A549 treated with DMSO at 1 μM for 4 hours (cell line): ENCODE measurements at places on chromosomes 6 and 20. TPM values are rescaled to one million over a fixed set of nuclear protein-coding genes. Genes with fewer than 3 reads are reported as not detected.

SSTR4 gene
- not detected in 5 replicates for total RNA-seq

GJA10 gene
- total RNA-seq: not detected in 5 replicates

PPP1R16B gene
- total RNA-seq: 0.10 to 0.12 TPM (median 0.11 TPM) in 5 replicates

CDSN gene
- not detected in 5 replicates for total RNA-seq

SLC35B2 gene
- total RNA-seq: 61.6 to 68.1 TPM (median 64.1 TPM) in 5 replicates

RBM39 gene
- 170 to 198 TPM (median 178 TPM) in 5 replicates for total RNA-seq

SLC17A2 gene
- not detected in 5 replicates for total RNA-seq

BPIFA1 gene
- total RNA-seq: not detected in 5 replicates

BHLHE23 gene
- not detected in 5 replicates for total RNA-seq

RAD21L1 gene
- total RNA-seq: 0.05 to 0.12 TPM in 2 of 5 replicates, not detected in the others

FOXQ1 gene
- 2.5 to 4.6 TPM (median 4.1 TPM) in 5 replicates for total RNA-seq

EPHA7 gene
- 0.04 to 0.16 TPM (median 0.11 TPM) in 5 replicates for total RNA-seq

GABRR1 gene
- total RNA-seq: not detected in 5 replicates

KHDC1L gene
- 0.20 to 0.81 TPM (median 0.35 TPM) in 4 of 5 replicates, not detected in the other for total RNA-seq

RUNX2 gene
- total RNA-seq: 1.0 to 1.4 TPM (median 1.1 TPM) in 5 replicates

PDYN gene
- not detected in 5 replicates for total RNA-seq

ASCC3 gene
- total RNA-seq: 18.6 to 22.0 TPM (median 21.6 TPM) in 5 replicates

PRL gene
- not detected in 5 replicates for total RNA-seq

C2 gene
- 0.31 to 0.48 TPM (median 0.36 TPM) in 5 replicates for total RNA-seq

MATN4 gene
- total RNA-seq: 0.09 to 0.14 TPM (median 0.13 TPM) in 4 of 5 replicates, not detected in the other

CTCFL gene
- not detected in 5 replicates for total RNA-seq

RNF39 gene
- total RNA-seq: 0.04 to 0.05 TPM in 2 of 5 replicates, not detected in the others

HRH3 gene
- total RNA-seq: not detected in 5 replicates

SOX12 gene
- total RNA-seq: 20.0 to 29.3 TPM (median 24.2 TPM) in 5 replicates

CSNK2A1 gene
- total RNA-seq: 150 to 175 TPM (median 165 TPM) in 5 replicates

IL17A gene
- not detected in 5 replicates for total RNA-seq
